ENCODE measurements at places on chromosomes 5 and 9.

DNA sequence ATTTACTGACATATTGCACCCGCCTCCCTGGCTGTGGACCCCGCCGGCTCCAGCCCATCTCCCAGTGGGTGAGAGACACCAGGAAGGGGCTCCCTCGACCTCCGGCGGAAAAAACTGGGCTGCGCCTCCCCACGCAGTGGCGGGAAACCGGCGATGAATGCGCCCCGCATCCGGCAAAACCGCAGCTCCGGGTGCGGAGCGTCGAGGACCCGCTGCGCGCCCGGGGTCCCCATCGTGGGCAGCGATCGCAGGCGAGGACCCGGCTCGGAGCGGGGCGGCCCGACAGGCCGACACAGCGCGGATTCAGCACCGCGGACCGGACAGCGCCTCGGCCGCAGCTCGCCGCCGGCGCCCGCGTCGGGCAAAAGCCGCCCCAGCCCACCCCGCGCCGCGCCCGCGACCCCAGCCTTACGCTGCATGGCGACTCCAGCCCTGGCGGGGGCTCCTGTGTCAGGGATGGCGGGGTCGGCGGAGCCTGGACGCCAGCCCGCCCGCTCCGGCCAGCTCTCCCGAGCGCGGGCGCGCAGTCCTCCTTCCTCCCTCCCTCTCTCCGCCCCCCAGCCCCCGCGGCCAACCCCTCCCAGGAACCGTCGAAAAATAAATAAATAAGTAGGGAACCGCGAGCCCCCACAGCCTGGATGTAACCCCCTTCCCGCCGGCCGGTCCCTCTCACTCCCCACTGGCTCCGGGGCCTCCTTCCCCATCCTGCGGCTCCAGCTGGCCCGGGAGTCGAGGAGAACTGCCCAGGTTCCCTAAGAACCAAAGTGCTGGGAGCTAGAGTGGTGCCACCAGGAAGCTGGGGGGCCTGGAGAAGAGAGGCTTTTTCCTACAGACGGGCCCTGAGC lies 3.1 kb downstream of the LHX3 start:
- peak; percentile 57 for DNase-seq

- no peak for DNase-seq
These were observed 11.1 kb downstream of the TTC39B start for GRCh38 chr9:15295761-15296405.

DNA sequence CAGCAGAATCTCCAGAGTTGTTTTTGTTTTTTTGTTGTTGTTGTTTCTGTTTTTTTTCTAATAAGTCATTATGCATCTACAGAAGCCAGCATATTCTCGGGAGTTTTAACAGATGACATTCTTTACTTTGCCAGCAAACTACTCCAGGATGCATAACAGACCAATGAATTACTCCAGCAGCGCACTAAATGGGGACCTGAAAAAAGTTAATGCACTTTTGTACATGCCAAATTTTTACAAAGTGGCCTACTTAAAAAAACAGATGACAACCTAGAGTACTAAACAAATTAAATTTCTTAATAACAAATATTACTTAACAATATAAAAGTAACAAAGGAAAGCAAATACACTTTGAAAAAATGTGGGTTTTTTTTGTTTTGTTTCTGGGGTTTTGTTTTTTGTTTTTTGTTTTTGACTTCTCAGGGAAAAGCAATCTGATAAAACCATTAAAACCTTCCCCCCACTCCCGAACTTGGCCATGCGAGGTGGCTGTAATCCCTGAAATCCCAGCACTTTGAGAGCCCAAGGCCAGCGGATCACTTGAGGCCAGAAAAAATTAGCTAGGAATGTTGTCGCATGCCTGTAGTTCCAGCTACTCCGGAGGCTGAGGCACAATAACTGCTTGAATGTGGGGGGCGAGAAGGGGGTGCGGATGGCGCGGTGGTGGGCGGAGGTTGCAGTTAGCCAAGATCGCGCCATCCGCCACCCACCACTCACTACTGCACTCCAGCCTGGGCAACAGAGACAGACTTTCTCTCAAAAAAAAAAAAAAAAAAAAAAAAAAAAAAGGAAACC lies 352.4 kb downstream of the CETN3 start:
- no peak for DNase-seq

GRCh38 chr9:91908293-91908623 lies 41.8 kb downstream of the ROR2 start:
- DNase-seq: no peak

- no peak for DNase-seq
These were observed 13.4 kb downstream of the OLFML2A start for GRCh38 chr9:124790301-124790700.

DNA sequence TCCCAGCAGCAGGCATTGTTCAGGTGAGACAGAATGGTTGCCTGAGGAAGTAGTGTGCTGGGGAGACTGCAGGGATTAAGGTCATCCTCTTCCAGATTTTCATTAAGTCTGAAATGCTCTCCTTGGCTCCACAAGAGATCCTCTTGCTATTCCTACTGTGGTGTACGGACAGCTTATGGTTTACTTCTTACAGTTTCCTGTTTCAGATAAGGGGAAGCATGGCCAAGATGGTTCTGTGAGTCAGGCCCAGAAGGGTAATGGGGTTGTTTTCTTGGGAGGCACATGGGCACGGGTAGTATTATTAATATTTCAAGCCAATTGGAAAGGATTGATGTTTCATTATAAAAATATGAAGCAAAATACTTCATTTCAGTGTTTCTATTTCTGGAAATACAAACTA lies 42.9 kb downstream of the GLRX start:
- no peak for DNase-seq

Data from neural crest cell (in vitro differentiated cells).